CD4-positive, alpha-beta T cell treated with Interleukin-12 subunit alpha and Interleukin-12 subunit beta, for 1 hour (primary cell): ENCODE measurements at places on chromosomes 13 and 19.
A peak's percentile ranks its signal among the peaks of the same experiment; 100 is the strongest.

GRCh38 chr19:13366529-13367143 is 139.6 kb downstream of the CACNA1A start:
- no peak for DNase-seq

GRCh38 chr13:46197299-46198048 is 14.3 kb upstream of the LRRC63 start:
- DNase-seq = no peak

GRCh38 chr19:11373166-11373884 is 1.1 kb upstream of the SWSAP1 start:
- no peak for DNase-seq

DNA sequence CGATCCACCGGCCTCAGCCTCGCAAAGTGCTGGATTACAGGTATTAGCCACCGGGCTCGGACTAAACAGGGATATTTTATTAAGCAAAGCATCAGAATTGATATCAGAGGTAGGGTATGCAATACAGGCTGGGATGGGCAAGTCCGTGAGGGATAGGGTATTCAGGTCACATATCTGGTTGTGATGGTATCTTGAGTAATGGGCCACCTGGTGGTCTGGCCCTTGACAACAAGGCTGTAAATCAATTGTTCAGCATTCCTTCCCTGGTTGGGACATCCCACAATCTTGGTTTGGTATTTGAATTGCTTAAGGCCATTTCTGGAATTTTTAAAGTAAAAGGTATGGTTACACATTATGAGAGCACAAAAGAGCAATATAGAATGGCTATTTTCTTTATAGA is 1588.0 kb downstream of the SLITRK1 start:
- no peak for DNase-seq

DNA sequence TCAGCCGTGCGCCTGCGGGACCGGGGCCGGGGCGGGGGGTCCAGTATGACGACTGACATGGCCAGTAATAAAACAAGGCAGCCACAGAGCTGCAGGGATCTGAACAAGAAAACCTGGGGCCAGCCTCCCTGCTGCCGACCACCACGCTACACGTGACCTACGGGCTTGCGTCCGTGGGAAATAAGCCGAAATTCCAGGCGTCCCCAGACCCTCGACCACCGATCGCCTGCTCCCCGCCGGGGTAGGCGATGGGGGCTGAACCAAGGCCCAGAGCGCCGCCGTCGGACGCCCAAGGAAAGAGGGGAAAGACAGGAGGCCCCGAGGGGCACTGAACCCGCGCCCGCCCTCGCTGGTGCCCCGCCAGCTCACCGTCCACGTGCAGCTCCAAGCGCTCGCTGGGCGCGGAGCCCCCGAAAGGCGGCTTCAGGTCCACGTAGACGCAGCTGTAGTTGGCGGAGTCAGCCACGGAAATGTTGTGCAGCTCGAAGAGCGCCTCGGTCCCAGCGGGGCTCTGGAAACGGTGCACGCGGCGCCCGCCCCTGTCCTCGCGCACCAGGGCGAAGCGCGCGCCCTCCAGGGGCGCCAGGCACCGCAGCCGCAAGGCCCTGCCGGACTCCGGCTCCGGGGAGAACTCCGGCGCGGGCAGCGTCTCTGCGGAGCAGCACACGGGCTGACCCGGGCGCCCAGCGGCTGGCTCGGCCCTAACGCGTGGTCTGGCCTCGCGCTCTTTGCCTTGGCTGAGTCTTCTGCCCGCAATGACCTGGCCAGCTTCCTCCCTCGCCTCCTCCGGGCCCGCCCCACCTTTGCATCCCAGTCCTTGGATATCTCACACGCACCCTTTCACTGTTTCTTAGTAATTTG is 3.1 kb downstream of the A1BG start:
- no peak for DNase-seq

- peak; percentile 29 for DNase-seq
Observed at GRCh38 chr13:75258159-75258782, 223.7 kb downstream of the TBC1D4 start.

DNA sequence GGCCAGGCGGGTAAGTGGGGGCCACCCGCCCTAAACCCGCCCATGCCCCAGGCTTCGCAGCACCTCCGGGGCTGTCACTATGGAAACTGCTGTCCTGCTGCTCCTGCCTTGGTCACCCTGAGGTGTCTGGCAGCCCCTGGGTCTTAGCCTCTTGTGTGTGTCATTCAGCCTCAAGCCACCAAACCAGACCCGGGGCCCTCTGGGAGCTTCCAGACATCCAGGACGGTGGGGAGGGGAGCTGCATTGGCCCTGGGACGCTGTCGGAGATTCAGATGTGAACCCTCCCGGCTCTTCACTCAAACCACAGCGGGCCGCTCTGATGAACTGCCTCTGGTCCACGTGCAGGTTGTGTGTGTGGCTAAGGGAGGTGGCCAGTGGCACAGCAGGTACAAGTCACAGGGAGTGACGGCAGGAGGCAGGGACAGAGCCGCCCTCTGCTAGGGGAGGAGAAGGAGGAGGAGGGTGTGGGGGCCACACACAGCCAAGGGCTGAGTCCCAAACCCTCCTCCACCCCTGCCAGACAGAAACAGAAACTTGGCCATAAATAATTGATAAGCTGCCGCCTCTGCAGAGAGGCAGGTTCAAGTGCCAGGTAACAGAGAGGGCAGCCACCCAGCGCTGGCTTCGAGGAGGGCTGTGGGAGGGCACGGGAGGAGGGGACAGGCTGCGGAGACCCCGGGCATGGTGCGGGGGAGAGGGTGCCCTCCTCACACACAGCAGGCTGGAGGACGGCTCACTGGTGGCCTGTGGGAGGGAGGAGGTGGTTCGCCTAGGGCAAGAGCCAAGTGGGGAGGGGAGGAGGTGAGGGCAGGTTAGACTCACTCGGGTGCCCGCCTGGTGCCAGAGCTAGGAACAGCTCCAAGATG is 8.0 kb downstream of the NANOS3 start:
- DNase-seq = no peak

- DNase-seq = no peak
Observed at GRCh38 chr13:92573467-92574057, 653.0 kb upstream of the GPC6 start.

- DNase-seq = no peak
Observed at GRCh38 chr13:33855371-33855895, 37.5 kb downstream of the RFC3 start.

- no peak for DNase-seq
Observed at GRCh38 chr13:56735537-56735942, 405.2 kb upstream of the PRR20A start.

DNA sequence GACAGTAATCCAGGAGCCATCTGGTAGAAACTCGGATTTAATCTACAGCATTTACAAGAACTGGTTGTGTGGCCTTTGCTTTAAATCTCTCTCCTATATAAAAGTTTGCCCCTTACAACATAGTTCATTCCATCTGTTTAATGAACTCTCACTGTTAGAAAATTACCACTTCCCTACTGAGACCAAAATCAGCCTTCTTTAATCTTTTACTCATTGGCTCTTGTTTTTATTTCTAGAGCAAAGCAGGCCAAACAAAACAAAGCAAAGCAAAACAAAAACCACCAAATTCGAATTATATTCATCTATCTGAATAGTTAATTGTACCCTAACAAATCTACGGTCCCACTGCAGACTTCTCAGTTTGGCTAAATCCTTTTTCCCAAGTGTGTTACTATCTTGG is 127.0 kb downstream of the UGGT2 start:
- no peak for DNase-seq

DNA sequence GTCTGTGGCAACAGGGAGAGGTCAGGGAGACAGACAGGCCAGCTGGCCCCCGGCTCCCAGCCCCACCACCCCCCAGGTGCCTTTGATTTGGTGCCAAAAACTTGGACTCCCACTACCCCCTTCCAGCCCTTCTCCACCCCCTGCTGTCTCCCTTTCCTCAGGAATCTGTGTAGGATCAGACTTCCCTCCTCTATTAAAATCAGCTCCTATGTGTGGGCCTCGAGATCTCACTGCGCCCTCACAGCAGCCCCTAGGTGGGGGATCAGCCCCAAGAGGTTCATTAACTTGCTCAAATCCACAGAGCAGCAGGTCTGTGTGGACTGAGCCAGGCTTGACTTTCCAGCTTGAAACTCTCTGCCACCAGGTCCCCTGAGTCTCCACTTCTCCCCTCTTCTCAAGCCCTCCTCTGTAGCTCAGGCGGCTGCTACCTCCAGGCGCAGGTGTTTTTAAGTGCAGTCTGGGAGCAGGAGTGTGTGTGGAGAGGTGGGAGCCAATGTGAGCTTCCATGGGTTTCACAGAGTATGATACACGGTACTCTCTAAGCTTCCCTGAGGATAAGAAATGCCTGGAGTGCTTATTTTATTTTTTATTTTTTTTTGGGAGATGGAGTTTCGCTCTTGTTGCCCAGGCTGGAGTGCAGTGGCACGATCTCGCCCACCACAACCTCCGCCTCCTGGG is 1.7 kb downstream of the GAPDHS start:
- DNase-seq = no peak

- no peak for DNase-seq
Observed at GRCh38 chr13:32838945-32839344, 177.3 kb upstream of the KL start.

- no peak for DNase-seq
Observed at GRCh38 chr19:2533686-2534422, 57.9 kb downstream of the GADD45B start.

DNA sequence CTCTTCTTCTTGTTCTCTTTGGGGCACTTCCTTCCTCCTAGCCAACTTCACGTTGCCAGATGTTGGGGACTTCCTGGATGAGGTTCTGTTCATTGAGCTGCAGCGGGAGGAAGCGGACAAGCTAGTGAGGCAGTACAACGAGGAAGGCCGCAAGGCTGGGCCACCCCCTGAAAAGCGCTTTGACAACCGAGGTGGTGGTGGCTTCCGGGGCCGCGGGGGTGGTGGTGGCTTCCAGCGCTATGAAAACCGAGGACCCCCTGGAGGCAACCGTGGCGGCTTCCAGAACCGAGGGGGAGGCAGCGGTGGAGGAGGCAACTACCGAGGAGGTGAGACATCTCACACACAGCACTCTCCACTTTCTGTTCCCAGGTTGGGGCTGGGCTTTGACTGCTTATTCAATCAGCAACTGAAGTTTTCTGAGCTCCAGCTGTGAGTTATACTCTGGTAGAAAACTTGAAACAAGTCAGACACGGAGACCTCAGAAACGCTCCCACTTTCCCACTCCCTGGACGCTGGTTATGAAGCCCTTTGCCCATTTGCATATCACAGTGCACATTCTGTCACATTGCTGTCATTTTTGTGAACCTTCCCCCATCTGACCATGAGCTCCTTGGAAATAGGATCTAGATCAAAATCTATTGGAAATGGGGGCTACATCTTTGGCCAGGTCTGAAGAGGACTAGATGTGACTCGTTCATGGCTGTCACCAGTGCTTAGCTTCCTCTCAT is 7.2 kb upstream of the CCDC97 start:
- peak; percentile 79 for DNase-seq
